ENCODE measurements at places on chromosomes 5 and 9.
A peak's percentile ranks its signal among the peaks of the same experiment; 100 is the strongest.

GRCh38 chr9:4334410-4334813, 34.5 kb upstream of the GLIS3 start:
- DNase-seq = no peak

GRCh38 chr9:120386390-120387131, 193.4 kb downstream of the CDK5RAP2 start:
- no peak for DNase-seq

GRCh38 chr9:3277200-3277599, 248.6 kb downstream of the RFX3 start:
- peak; percentile 37 for DNase-seq

DNA sequence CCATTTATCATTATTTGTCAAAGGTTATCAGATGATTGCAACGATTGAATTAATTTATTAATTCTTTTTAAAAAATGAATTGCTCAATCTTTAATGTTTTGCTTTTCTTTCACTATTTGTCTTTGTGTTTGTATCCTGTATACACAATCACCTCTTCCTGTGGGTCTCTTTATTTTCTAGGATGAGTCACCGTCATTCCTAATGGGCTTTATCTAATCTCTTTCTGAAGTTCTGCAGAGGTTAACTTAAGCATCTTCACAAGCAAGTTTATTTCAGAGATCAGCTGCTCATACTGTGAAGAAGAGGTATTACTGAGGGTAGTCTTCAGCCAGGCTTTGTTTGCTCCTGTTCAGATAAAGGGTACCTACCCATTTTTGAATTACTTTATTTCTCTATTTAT, 323.9 kb downstream of the NNT start:
- DNase-seq = no peak

DNA sequence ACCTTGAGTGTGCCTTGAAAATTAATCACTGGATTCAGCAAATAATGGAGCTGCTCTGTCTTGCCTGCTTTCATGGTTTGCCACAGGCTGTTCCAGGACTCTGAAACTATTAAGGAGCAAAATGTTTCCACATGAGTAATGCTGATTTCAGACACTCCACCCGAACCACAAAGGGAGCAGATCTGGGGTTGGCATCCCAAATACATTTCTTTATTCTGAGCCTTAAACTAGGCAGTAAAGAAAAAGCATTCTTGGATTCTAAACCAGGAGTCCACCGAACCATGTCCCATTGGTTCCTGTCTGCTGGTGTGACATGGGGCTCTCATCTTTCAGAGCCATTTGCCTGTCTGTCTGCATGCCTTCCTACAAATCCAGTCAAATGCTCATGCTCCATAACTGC, 10.1 kb upstream of the C1QTNF3 start:
- no peak for DNase-seq

- DNase-seq = no peak
Measured at GRCh38 chr9:82334286-82334685, 345.7 kb downstream of the SPATA31D1 start.

- DNase-seq = no peak
Measured at GRCh38 chr9:24881361-24881760, 335.7 kb upstream of the IZUMO3 start.

GRCh38 chr9:85377731-85378289, 363.9 kb downstream of the AGTPBP1 start:
- DNase-seq = peak; percentile 5

DNA sequence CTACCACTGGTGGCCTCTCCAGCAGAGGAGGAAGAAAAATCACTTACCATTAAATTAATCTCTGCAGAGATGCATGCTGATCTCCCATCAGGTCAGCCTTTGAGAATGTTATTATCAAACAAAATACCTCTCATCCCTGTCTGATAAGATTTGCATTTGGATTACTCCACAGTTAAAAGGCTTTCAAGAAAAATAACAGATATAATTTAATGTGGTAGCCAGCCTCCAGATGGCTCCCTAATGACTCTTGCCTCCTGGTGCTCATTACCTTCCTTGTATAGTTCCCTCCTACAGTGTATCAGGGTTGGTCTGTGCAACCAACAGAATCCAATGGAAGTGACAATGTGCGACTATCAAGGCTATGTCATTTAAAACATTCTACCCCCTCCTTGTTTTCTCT, 63.6 kb upstream of the TNPO1 start:
- DNase-seq = no peak

DNA sequence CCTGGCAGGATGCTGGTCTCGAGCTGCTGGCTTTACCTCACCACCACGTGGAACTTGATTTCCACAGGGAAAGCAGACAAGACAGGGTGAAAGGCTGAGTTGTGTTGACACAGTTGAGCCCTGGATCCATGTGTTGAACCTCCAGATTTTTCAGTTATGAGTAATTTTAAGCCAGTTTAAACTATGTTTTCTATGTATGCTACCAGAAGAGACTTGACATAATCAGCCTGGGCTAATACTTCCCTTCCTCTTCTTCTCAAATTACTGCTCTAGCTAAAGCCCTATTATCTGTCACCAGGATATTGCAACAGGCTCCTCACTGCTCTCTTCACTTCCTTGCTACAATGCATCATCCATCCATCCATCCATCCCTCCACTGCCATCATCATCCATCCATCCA, 12.0 kb upstream of the PHYKPL start:
- DNase-seq = no peak

- DNase-seq = no peak
Measured at GRCh38 chr5:160516696-160517530, 95.3 kb downstream of the PTTG1 start.

GRCh38 chr5:177515580-177515979, 1.2 kb downstream of the DDX41 start:
- DNase-seq = no peak

- no peak for DNase-seq
Measured at GRCh38 chr9:78320875-78321496, 24.1 kb downstream of the PSAT1 start.

- peak; percentile 63 for DNase-seq
Measured at GRCh38 chr5:158382473-158382872, 523.5 kb upstream of the CLINT1 start.

- no peak for DNase-seq
Measured at GRCh38 chr5:77321793-77322394, 111.4 kb downstream of the PDE8B start.

GRCh38 chr5:142358648-142359047, 33.8 kb upstream of the SPRY4 start:
- DNase-seq = no peak

- DNase-seq = no peak
Measured at GRCh38 chr5:155258161-155258560, 244.6 kb downstream of the KIF4B start.

DNA sequence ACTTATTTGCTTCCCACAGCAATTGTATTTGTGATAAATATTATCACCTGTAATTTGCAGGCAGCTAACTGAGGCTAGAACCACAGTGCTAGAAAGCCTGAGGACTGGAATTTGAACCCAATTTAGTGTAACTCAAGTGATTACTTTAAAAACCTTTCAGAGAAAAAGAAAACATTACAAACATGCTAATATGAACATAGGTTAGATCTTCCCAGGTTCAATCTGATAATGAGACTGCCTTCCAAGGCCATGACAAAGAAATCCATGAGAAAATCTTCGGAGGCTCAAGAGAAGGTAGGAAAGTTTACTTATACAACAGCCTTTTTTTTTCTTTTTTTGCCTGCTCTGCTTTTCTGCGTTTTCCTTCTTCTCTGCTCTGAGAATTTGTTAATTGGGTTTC, 620.6 kb upstream of the CCNG1 start:
- DNase-seq = no peak

GRCh38 chr5:96530901-96531300, 97.9 kb upstream of the PCSK1 start:
- no peak for DNase-seq

- no peak for DNase-seq
Measured at GRCh38 chr5:180636403-180637075, 12.9 kb downstream of the FLT4 start.

- DNase-seq = no peak
Measured at GRCh38 chr5:56803025-56803424, 12.3 kb upstream of the MAP3K1 start.

DNA sequence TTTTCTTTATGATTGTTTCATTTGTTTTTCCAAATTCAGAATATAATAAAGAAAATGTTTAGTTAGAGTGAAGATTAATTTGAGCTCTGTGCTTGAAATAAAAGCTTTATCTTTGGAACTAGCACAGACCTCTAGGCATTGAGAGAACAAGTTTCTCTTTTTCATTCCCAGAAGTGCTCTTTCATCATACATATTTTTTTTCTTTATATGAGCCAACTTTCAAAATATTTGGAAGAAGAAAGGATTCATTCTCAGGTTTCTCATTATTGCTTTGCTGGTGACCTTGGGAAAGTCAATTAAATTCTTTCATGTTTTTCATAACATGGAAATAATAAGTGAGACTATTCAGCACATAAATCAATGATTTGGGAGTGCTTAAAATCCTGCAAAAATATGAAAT, 16.8 kb downstream of the CTXN3 start:
- DNase-seq = no peak
